ENCODE measurements at places on chromosomes 12 and 14.
A peak's percentile ranks its signal among the peaks of the same experiment; 100 is the strongest.

GRCh38 chr12:52598966-52599365, 2.3 kb downstream of the KRT72 start:
- DNase-seq, result no peak

GRCh38 chr14:85444635-85445034, 85.3 kb upstream of the FLRT2 start:
- no peak for DNase-seq

DNA sequence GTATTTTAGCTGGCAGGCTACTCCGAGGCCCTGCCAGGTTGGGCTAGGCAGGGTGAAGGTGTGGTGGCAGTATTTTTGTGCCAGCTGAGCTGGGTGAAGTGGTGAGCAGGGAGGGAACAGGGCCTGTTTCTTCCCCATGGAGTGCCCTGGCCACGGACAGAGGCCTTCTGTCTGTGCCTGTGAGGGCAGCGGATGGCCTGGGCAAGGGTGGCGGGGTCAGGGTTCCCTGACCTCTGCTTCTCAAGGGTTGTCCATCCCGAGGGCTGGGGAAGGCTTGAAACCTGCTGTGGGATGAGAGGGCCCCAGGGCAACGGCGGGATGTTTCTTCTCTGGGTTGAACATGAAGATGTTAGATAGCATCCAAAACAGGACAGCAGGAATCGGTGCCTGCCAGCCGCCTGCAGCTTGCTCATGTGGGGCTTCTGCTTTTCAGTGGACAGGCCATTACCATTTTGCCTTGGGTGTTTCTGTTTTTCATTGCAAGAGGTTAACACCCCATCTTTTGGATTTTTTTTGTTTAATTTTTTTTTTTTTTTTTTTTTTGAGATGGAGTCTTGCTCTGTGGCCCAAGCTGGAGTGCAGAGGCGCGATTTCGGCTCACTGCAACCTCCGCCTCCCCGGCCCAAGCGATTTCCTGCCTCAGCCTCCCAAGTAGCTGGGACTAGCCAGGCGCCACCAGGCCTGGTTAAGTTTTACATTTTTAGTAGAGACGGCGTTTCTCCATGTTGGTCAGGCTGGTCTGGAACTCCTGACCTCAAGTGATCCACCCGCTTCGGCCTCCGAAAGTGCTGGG, 3.3 kb downstream of the MTA1 start:
- DNase-seq, result no peak

GRCh38 chr12:69150796-69151127, 88.6 kb upstream of the CPSF6 start:
- DNase-seq, result no peak

DNA sequence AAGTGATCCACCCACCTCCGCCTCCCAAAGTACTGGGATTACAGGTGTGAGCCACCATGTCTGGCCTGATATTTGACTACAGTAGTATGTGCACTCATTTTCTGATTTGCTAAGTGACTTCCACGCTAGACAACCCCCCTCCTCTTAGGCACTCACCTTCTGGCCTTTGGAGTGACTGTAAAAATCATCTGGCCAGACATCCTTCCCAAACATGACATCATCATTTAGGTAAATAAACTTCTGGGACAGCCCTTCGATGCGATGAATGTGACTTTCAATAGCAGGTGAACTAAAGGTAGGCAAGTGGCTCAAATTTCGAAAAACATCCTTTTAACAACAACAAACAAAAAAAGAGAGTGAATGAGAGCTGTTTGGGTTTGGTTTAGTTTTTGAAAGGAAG, 30.6 kb upstream of the SYCP3 start:
- no peak for DNase-seq

GRCh38 chr12:53624458-53624857, 1.7 kb downstream of the ATF7 start:
- DNase-seq, result no peak

DNA sequence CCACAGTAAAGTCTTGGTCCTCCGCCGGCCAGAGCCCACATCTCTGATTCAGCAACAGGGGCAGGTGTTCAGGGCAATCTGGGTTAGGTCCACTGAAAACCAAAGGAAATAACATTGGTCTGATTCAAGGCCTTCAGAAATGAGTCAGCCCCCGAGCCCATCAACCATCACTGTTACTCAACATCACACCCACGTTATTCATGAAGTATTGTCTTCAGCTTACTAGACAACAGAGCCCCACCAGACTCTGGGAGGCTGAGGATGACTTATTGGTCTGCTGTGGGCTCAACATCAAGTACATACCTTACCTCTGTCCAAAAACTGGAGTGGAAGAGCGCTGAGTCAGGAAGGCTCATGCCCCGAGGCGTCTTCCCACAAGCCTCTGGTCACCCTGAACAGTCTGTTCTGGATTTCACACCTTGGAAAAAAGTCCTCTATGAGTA, 97.5 kb downstream of the ZFP36L1 start:
- DNase-seq, result peak; percentile 91

DNA sequence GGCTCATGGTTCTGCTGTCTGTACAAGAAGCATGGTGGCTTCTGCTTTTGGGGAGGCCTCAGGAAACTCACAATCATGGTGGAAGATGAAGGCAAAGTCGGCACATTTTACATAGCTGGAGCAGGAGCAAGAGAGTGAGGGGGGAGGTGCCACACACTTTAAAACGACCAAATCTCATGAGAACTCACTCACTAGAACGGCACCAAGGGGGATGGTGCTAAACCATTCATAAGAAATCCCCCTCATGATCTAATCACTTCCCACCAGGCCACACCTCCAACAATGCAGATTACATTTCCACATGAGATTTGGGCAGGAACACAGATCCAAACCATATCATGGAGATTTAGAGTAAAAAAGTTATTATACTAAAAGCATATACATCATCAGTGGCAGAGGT, 13.6 kb upstream of the LEMD3 start:
- DNase-seq, result no peak

GRCh38 chr14:104427131-104427851, 152.3 kb upstream of the C14orf180 start:
- DNase-seq, result no peak

- no peak for DNase-seq
Observed at GRCh38 chr14:103688441-103688840, 26.8 kb downstream of the XRCC3 start.

GRCh38 chr14:95774265-95775160, 60.6 kb upstream of the TCL1A start:
- DNase-seq, result peak; percentile 7

- no peak for DNase-seq
Observed at GRCh38 chr12:712172-712863, 40.1 kb upstream of the WNK1 start.

DNA sequence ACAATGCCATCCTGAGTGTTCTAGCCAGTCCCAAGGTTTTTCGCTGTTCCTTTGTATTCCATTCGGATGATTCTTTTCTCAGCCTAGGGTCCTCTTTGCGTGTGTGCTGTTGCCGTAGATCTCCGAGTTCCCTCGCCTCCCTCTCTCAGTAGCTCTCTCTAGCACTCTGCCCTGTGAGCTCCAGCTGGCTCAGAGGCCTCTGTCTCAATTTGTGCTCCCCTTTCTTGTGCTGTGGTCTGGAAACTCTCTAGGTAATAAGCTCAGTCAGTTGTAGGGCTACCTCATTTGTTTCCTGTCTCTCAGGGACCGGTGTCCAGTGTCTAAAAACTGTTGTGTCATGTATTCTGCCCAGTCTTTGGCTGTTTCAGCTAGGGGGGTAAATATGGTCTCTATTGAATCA, 179.3 kb downstream of the PCNX1 start:
- no peak for DNase-seq

DNA sequence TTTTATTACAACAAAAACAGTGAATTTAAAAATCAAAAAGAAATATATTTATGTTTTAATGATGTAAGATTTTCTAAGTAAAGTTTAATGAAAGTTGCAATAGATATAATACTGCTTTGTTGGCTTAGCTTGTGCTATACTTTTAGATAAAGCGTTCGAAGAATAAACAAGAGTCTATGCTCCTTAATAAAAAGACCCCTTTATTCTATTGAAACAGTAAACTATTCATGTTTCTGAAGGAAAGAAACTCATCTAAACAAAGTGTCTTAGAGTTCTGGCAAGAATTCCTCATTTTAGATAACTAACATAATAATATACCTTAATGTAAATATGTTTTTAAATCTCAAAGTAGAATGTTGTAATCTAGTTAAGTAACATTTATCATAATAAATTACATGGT, 179.0 kb downstream of the RASSF9 start:
- no peak for DNase-seq

DNA sequence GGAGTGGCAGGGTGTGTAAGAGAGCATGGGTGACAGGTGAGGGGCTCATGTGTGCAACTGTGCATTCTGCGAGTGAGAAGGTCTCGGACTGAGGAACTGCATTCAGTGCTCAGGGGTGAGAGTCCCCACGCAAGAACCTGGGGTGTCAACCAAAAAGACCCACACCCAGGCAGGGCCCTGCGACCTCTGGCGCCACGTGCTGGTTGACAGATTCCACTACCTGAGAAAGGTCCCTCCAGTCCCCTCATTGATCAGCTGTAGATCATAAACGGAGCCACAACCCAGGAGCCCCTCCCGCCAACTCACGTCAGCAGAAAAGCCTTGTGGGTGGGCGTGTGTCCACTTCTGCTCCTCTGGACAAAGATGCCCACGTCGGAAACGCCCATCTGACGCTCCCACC, 98.7 kb downstream of the ASCL4 start:
- DNase-seq, result no peak

- DNase-seq, result no peak
Observed at GRCh38 chr12:120979862-120980696, 1.7 kb downstream of the HNF1A start.

All from pulmonary artery endothelial cell (primary cell).